ENCODE measurements at places on chromosomes 2 and 18.

DNA sequence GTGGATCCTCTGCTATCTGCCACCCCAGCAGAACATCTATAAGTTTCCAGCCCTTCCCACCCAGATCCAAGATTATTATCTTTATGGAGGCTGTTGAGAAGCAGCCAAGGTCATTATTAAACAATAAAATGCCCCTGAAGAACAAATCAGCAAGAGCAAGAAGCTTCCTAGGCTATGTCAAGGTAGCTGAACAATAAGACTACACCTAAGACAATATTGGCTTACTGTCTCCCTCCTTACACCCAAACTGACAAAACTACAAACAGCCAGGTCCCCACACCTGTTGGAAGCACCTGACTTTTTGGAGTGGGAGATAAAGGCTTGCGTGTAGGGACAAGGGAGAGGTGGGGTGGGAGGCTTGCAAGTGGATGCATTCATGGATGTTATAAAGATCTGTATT, 128.5 kb downstream of the SPTBN1 start:
- no peak for DNase-seq

DNA sequence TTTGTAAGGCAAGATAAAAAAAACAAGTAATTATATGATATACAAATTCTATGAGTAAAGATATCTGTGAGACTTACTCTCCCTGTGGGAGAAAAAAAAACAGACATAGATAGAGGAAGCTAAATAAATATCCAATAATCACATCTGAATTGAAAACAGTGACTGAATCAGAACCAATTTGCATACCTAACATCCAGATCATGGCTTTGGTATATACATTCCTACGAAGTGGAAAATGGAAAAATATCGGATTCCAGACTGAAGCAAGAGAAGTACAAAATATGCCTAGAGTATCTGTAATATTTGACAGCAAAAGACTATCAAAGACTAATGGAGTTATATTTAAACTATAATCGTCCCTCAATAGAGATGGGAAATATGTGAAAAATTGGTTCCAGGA, 1108.1 kb upstream of the CHAC2 start:
- DNase-seq: no peak

DNA sequence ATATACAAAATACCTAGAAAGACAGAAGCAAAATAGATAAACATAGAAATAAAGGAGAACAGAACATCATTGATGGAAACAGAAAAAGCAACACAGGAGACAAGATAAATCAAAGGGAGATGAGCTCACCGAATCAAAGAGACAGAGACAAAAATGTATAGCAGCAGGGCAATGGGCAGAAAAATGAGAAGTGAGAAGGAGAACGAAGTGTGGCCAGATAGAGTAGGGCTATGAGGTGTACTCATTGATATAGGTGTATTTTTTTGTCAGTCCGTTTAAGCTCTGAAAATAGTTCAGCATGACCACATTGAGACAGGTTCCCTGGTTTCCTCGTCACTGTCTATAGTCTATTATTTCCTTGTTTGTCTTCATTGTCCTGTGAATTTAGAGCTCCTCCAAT, 55.1 kb downstream of the SP100 start:
- no peak for DNase-seq

DNA sequence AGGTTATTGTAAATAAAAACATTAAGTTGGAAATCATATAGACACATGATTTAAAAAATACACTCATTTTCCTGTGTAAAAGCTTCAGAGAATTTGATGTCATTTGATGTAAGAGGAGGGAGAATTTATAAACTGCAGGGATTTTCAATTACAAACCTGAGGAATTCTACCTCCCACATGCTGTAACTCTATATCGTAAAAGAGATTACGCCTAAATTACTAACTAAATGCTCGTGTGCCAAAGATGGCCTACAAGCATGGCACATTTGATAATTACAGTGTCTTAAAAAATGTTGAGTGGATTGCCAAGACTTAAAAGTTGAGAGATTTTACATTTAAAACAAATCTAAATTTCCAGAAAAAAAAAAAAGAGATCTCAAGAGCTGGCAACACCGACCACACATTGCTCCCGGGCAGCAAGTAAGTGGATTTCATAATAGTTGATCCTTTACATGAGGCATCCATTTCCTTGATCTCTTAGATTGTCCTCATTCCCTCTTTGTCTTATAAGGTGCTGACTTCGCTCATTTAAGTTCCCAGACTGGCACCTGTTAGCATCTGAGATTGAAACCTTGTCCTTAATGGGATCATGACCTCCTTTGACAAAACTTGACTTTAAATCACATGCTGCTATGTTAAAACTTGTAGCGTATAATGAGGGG, 840.3 kb upstream of the ZEB2 start:
- no peak for DNase-seq

DNA sequence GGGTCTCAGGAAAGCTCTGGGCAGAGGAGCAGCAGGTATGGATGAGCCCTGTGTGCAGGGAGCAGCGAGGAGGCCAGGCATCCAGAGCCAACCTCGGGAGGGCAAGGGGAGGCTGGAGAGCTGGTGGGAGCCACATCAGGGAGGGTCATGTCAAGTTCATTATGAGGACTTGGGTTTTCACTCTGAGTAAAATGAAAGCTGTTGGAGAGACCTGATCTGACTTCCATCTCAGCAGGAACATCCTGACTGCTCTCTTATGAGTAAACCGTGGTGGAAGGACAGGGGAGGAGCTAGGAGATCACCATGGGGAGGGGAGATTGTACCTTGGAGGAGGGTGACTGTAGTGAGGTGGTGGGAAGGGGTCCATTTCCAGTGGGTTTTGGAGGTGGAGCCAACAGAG, 209.8 kb downstream of the LDLRAD4 start:
- DNase-seq: no peak

DNA sequence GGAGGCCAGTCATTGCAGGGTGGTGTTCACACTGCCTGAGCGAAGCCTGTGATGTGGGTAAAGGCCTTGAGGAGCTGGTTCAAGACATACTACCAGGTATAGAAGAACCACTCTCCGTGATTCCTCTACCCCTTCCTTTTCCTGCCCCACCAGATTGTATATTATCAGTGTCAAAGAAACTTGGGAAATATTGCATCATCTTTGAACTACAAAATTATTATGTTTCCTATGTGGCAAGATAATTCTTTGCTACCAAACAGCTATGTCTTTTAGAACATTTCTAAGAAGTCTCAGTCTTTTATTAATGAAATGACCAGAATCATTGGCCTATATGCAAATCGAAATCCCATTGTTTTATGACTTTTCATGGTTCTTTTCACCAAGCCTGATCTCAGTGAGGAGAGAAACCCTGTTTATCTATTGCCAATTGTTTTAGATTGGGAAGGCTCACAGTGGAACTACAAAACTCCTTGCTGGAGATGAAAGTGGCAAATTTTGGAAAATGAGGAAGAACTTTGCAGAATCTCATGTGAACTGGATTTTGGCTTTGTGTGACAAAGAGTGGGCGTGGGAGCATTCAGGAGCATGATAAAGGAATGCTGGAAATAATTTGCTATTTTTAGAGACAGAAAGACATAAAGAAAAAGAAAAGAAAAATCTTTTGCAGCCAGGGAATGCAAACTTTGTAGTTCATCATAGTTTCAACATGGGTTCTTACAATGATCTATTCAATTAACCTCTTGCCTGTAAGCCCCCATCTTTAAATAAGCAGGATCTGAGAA, 286.9 kb downstream of the INSIG2 start:
- DNase-seq: peak; percentile 5

DNA sequence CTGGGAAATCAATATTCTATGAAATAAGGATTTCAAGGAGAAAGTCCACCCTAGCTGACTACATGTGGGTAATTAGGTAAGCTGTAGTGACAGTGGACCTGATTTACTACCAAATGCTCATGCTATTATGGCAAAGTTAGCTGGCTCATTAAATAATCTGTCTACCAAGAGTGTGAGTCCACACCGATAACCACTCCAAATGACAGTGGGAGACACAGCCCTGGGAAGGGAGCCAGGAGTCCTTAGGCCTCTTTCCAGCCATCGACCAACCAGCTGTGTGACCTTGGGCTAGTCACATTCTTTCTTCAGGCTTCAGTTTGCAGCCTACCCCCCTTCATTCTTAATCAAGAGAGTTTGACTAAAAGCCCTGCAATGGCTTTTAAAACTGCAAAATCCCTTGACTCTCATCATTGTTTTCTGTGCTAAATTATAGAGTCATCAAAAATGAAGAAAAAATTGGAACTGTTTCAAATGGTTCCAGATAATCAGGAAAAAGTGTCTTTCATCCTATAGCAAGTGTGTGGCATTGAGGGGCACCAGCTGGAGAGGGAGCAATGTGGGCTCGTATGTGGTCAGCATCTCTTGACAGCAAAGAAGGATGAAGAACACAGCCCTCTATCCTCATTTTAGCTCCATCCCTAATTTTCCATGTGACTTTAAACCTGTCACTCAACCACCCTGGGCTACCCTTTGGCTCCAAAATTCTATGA, 45.6 kb upstream of the SLC14A2 start:
- no peak for DNase-seq

- DNase-seq: peak; percentile 58
These were observed 132.5 kb downstream of the SPHKAP start for GRCh38 chr2:228048838-228049490.

DNA sequence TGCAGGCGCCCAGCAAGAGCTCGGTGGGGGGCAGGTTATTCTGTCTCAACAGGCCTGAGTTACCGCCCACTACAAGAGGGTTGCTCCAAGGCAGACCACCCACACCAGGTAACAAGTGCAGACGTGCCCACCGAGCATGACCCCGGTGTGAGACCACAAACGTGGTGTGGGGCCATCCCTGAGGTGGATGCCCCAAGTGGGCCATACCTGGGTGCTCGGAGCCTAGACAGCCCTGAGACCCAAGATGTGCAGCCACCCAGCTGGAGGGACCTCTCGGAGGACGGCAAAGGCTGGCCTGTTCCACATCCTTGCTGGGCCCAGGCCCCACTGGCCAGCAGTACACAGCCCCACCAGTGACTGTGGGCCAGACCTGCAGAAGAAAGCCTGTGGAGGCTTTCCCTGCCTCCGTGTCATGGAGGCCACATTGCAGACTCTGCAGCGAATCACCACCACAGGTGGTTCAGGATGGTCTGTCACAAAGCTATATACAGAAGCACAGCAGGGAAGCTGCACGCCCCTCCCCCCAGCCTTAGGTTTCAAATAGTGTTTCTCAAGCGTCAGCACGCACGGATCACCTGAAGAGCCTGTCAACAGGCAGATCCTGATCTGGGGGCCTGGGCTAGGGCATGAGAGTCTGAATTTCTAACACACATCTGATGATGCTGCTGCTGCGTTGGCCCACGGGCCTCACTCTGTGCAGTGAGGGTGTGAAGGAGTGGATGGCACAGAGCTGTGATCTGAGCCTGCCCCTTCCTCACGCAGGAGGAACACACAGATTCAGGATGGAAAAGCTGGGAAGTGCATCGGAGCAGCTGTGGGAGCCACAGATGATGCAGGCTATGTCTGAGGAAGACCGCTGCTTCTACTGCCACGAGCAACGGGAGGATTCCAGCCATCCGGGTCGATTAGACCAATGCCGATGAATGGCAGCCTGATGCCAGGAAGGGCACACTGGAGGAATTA, 96.8 kb downstream of the UXS1 start:
- no peak for DNase-seq

DNA sequence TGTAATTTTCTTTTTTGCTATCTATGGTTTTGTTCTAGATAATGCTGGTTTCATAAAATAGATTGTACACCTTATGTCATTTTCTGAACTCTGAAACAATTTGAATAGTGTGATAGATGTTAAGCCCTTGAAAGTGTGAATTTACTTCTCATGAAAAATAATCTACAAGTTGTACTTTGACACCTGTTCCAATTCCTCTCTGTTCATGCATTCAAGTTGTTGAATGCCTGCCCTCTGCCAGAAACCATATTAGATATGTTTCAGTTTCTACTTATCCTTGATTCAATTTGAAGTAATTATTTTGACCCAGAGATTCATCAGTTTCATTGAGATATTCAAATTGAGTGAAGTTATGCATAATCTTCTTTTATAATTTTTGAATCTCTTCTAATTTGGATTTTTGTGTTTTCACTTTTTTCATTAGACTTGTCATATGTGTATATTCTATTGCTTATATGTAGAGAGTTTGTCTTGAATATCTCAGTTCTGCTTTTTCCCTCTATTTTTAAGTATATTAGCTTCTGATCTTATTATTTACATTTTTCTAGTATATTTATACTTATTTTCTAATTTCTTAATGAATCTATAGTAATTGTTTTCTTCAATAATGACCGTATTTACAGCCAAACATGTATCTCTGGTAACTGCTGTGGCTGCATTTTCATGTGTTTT, 143.3 kb upstream of the TACR1 start:
- no peak for DNase-seq

- DNase-seq: no peak
These were observed 53.1 kb downstream of the LRRTM4 start for GRCh38 chr2:77469106-77469505.

- DNase-seq: no peak
These were observed 42.5 kb downstream of the ZNF519 start for GRCh38 chr18:14089781-14090180.

- DNase-seq: peak; percentile 83
These were observed 64.2 kb upstream of the GREB1L start for GRCh38 chr18:21177822-21178221.

GRCh38 chr18:49071317-49071716, 120.6 kb upstream of the SMAD7 start:
- peak; percentile 25 for DNase-seq

GRCh38 chr2:215693999-215694580, 258.2 kb upstream of the FN1 start:
- DNase-seq: no peak

DNA sequence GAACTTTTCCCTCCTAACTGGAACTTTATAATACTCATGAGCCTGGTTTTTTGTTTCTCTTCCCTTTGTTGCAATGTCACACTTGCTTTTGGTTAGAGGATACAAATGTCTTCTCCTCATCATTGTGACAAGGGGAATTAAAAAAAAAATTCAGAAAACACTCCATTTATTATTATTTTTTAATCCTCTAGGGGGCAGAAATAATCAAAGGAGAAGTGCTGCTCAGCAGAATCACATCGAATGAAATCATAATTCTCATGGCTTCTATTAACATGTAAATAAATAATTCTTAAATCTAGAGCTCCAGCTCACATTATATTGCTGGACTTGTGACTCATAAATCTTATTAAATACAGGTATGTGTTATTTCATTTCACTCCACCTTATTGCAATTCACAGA, 273.8 kb downstream of the TRIB2 start:
- peak; percentile 38 for DNase-seq

- no peak for DNase-seq
These were observed 503.6 kb downstream of the SPAG16 start for GRCh38 chr2:213787869-213788268.

DNA sequence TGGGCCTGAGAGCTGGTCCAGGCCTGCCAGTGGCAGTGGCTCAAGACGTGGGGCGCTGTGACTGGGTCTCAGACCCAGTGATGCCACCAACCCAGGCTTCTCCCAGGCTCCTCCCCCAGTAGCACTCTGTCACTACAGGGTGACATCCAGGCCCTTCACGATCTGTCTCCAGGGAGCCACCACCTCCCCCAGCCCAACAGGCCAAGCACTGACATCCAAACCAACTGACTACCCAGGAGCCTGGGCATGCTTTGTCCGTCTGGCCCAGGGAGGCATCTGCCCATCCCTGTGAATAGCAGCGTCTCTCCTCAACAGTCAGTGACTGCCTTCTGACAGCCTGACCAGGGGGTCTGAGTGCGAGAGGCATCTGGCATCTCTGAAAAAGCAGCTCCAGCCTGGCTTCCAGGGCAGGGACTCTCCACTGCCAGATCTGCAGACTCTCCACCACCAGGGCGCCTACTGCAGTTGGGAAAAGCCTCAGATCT, 13.0 kb downstream of the TEX44 start:
- DNase-seq: no peak

GRCh38 chr18:9095297-9096006, 7.0 kb upstream of the NDUFV2 start:
- no peak for DNase-seq
